ENCODE measurements at places on chromosomes 5 and 9.
A peak's percentile ranks its signal among the peaks of the same experiment; 100 is the strongest.

DNA sequence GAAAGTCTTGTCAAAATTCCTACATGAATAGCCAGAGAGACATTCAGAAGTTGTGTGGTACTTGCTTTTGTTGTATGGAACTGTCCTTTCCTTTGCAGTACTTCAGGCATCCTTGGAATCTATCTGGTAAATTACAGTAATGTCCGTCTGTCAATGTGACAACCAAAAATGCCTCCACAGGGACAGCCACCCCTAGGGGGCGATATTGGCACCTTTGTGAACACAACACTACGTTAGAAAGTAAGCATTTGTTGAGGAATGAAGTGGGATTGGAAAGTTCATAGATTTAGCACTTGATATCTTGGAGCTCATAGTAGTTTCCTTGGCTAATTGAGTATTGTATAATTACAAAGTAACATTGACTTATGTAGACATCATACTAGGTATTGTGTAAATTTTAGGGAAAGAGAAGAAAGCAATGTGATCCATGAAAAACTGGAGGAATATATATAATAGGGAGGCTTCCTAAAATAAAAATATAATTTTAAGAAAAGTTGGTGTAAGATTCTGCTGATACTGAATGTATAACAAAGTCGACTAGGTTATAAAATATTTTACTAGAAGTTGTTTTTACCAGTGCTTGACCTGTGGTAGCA lies 32.7 kb downstream of the TMEFF1 start:
- DNase-seq: peak; percentile 65

DNA sequence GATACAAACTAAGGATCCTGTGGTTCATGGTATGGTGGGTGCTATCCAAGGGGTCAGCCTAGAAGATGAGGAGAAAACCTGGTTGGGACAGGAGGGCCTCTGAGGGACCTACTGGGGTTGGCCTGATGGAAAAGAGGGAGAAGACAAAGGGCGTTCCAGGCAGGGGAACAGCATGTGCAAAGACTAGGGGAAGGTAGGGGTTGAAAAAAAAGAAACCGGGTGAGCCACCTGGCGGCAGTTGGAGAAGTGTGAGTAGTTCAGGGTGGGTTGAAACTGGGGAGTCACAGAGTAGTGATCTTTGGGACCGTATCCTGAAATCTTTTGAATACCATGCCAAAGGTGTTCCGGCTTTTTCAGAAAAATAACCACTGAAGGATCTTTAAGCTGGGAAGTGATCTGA lies 8.7 kb upstream of the GABRP start:
- no peak for DNase-seq

- no peak for DNase-seq
Measured at GRCh38 chr5:149855366-149855765, 89.2 kb downstream of the PDE6A start.

DNA sequence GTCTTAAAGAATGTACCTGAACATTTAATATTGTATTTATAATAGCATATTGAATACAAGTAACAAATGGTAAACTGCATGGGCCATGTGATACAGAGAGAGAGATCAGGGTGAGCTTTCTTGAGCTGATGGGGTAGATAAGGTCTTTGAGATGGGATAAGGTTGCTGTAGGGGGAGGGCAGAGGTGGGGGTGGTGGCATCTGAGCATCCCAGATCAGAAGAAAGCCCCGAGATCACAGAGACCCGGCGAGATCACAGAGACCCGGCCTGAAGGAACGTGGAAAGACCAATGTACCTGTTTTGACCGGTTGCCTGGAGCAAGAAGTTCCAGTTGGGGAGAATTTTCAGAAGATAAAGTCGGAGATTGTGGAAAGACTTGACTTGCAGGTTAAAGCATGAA lies 6.6 kb downstream of the SMARCA2 start:
- DNase-seq: no peak

DNA sequence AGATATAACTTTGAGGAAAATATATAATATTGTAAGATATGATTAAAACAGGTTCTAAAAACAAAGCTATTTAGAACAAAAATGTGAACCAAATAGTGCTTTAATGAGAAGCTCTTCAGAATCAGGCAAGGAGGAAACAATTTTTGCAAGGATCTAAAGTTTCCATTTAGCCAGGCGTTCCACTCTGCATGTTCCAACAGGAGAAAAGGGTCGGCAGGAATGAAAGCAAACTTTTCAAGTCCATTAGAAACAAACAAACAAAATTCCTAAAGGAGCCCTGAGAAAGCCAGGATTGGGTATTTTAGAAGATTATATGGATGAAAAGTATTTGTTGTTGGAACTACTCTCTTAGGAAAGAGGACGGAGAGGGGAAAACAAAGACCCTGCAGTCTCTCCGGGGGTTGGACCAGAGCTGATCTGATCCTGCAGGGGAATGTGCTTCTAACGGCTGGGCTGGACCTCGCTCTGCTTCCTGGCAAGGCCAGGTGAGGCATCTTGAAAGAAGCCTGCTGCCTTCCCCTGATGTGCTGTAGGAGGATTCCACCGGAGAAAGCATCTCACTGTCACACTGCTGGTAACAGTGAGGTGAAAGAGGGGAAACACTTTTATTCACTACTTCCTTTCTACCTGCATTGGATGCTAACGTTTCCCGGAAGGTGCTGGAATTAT lies 94.6 kb downstream of the PRRT1B start:
- DNase-seq: no peak

- peak; percentile 7 for DNase-seq
Measured at GRCh38 chr9:129933185-129934040, 98.2 kb downstream of the USP20 start.

DNA sequence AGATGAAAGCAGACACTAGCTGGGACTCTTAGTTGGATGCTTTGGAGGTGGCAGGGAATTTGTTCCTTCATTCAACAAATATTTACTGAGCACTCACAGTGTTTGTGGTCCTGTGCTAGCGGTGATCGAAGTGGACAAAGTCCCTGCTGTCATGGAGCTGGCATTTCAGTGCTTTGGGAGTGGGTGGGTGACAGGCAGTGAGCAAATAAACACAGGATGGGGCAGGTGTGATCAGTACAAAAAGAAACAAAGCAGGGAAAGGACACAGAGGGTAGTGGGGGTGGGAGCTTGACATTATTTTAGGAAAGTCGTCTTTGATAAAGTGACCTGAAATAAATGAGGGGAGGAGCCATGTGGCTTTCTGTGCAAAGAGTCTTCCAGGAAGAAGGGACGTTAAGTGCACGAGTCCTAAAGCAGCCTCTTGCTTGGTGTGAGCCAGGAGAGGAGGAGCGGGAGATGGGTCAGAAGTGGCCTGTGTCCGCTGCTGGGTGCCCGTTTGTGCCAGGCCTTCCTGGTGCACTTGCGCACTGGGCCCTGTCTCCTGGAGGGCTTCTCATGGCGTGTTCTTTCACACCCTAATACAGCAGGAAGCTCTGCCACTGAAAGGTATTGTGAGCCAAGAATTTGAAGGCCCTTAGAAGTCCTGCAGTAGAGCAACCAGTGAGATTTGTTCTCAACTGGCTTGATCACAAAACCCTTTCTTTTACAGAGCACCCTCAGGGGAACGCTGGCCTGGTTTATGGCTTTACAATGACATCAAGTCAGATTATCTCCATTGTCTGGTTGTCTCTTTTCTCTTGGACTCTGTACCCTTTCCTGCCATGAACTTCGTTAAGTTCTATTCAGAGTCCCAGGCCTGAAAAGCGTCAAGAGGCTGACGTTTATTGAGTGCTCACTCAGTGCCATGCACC lies 14.8 kb downstream of the NDST1 start:
- DNase-seq: no peak

DNA sequence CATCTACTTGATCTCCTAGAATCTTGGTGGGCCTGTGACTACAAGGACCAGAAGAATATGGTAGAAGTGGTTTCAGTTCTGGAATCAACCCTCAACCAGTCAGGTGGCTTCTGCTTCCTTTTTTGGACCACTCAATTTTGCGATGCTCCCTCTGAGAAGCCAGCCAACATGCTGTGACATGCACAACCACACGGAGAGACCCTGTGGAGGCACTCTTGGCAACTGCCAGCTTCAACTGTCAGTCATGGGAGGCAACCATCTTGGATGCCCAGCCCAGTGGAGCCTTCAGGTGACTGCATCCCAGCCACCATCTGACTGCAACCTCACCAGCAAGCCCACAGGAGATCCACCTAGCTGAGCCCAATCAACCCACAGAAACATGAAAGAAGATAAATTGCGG lies 137.3 kb downstream of the FAM114A2 start:
- DNase-seq: no peak

DNA sequence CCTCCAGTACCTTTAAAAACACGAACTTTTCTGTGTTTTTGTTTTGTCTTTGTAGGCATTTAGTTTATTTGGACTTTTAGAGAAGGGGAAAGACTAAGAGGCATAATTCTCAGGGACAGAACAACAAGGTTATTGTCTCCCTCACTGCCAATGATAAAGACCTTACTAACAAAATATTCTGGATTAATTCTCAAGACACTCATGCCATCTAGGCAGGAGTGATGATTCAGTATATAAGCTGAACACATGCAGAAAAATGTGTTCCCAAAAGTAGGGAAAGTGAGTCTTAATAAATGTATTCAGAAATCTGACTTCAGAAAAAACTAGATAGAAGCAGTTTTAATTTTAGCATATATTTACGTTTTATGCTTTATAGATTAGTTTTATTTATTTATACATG lies 17.4 kb upstream of the ASPN start:
- no peak for DNase-seq

DNA sequence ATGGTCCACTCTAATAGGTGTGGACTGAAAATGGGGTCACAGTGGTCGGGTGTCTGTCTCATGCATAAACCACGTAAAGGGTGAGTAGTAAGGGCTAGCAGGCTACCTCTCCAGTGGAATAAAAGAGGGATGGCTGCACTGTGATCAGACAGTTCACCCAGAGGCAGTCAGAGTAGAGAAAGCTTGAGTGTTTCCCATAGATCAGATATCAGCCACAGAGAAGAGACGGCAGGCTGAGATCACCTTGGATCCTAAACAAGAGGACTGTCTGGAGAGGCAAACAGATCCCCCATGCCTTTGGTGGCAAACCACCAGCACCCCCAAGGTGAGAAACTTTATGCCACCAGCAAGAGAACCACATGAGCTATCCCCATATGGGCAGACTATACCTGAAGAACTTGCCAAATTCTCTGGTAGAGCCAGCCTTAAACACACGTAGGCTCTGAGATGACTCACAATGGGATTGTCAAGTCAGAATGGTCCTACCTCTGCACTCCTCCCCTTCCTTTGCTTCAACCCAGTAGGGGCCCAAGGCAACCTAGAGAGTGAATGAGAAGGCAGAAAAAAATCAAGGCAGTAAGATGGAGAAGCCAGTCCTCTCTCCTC lies 205.2 kb upstream of the MAP3K1 start:
- DNase-seq: no peak

- DNase-seq: no peak
Measured at GRCh38 chr9:3177146-3177761, 333.4 kb upstream of the PUM3 start.

DNA sequence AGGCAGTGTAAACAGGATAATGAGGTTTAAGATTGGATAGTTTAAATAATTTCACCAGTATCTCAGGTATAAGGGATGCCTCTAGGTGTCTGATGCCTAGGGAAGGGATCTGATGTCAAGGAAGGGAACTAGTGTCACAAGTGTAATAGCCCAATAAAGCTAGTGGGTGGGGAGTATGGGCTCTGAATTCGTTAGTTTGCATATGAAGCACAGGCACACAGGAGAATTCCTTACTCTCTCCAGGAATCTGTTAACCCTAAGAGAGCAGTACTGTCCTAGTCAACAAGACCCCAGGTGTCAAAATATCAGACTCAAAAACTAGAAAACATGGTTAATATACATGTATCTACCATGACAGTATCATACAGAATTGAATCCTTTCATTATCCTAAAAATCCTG lies 352.5 kb upstream of the CYLC2 start:
- no peak for DNase-seq

DNA sequence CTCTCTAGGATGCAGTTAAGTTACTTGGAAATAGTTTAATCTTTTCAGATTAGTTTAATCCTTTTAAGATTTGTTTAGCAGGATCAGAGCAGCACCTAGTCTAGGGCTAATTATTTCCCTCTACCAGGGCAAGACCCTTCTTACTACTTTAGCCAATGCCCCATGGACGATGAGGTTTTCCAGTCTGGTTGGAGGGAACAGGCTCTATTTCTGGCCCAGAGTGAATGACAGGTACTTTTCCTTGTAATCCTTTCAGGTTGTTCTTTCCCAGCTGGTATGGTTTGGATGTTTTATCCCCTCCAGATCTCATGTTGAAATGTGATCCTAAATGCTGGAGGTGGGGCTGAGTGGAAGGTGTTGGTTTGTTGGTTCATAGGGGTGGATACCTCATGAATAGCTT lies 27.2 kb downstream of the PTTG1 start:
- no peak for DNase-seq

DNA sequence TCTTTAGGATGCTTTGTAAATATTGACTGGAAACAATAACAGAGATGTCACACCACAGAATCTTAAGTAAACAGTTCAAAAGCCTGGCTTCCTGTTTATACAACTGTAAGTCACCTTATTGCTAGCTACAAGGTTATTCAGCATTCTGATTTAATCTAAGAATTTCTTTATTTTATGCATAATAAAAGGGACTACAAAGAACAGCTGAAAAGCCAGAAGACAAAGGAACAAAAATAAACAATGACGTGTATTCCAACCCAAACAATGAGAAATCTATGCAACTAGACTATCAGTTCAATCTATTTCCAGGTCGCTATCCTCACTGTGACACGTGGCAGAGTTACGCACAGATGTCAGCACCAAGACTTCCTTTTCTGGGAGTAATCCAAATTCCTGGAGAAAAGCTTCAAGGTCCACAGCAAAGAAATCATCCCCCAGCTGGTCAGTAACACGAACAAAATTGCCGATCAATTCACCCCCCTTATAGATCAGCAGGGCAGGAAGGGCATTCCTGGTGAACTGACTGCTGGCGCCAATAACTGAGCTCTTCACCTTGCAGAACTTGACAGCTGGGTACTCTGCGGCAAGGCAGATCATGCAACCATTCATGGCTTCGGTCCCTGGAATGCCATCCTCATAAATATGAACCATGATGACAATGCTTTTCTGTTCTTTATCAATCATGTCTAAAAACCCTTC lies 8.4 kb downstream of the PDCL start:
- DNase-seq: no peak

DNA sequence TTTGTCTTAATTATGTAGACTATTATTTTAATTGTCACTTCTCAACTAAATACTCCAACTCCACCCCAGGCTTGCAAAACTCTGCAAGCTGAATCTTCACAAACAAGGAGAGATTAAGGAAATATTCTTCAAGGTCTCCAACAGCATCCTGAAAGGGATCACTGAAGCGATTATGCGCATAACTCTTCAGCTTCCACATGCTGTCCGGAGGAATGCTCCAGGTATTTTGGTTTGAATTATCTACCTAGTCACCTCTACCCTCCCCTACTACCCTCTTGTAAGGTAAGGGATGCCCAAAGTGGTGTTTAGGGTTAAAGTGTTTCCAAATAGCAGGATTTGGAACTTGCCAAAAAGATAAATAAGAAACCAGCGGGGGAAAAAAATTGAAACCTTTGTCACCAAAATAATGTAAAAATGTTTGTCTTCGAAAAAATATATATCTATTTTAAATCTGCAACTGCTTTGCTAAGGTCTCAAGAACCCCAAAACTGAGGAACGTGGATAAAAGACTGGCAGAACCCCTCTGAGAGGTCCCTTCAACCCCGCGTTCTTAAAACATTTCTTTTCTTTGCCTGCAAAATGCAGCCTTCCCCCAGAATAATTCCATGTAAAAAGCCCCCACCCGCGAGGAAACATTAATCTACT lies 11.6 kb downstream of the PTCH1 start:
- no peak for DNase-seq

All from EL (cell line).